ENCODE measurements at places on chromosomes 11 and 22.

DNA sequence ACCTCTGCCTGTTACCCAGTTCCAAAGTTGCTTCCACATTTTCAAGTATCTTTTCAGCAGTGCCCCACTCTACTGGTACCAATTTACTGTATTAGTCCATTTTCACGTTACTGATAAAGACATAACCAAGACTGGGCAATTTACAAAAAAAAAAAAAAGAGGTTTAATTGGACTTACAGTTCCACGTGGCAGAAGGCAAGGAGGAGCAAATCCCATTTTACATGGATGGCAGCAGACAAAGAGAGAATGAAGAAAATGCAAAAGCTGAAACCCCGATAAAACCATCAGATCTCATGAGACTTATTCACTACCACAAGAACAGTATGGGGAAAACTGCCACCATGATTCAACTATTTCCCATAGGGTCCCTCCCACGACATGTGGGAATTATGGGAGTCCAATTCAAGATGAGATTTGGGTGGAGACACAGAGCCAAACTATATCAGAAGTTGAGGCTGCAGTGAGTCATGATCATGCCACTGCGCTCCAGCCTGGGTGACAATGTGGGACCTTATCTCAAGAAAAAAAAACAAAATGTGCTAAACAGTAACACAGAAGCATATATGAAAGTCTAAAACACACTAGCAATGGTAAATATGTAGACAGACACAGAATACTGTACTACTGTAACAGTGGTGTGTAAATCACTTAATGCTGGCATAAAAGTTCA is 190.3 kb upstream of the ZC3H12C start:
- DNase-seq = no peak

DNA sequence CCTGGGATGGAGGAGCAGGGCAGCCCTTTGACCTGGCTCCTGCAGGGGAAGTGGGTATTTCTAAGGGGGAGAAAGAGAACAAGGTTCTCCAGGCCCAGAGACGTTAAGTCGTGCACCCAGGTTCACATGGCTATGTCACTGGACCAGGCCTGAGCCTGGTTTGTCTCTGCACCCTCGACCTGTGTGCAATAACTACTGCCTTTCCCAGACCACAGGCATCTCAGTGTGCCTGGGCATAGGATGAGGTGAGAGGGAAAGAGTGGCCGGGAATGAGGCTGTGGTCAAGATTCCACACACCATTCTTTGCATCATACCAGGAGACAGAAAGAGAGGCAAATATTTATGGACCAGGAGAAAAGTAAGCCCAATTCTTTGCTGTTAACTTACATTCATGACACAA is 66.8 kb downstream of the PRR5L start:
- DNase-seq = no peak

GRCh38 chr22:36288571-36289405 is 35.9 kb downstream of the APOL1 start:
- DNase-seq = no peak

- DNase-seq = no peak
Measured at GRCh38 chr11:134749040-134749839, 337.2 kb upstream of the B3GAT1 start.

- DNase-seq = no peak
Measured at GRCh38 chr11:73312036-73312435, 4.0 kb downstream of the ARHGEF17 start.

DNA sequence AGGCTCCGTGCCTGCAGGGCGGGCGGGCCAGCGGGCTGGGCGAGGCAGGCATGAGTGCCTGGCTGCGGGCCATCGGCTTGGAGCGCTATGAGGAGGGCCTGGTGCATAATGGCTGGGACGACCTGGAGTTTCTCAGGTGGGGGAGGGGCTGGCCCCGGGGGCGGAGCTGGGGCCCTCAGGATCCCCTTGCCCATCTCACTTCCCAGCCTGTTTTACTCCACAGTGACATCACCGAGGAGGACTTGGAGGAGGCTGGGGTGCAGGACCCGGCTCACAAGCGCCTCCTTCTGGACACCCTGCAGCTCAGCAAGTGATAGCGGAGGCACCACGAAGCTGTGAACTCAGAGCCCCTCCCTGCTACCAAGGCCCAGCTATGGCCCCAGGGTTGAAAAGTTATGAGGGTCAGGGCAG is 5.9 kb downstream of the PHOX2A start:
- DNase-seq = no peak

DNA sequence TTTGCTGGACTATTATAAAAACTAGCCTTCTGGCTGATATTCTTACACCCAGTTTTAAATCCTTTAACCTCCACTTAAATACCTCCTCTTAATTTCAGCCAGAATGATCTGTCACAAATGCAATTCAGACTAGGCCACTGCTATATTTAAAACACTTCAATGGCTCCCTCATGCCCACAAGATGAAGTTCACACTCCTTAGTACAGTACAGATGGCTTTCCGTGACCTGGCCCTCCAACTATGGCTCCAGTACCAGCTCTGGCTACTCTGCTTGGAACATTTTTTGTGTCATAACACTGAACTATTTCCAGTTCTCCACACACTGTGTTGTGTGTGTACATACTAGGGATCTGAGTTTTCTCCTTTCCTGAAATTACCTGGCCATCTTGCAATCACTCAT is 353.4 kb downstream of the SOX6 start:
- DNase-seq = no peak

DNA sequence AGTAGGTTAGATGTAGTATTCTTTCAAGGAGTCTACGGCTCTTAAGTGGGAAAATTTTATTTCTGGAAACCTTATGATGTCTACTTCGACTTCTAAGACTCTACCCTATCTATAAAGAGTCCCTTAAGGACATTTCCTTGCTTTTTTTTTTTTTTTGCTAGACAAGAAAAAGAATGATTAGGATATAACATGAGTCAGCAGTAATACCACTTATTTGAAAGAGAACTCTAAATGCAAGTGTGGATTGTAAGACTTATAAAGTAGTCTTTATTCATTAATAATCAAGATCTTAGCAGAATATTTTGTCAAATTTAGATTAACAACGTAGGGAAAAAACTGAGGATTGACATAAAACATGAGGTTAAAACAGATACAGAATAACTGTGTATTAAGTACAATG is 71.0 kb downstream of the DKK3 start:
- DNase-seq = no peak

- DNase-seq = peak; percentile 49
Measured at GRCh38 chr11:122165607-122166371, 49.8 kb upstream of the BLID start.

GRCh38 chr11:72568861-72569260 is 105.4 kb downstream of the PDE2A start:
- DNase-seq = no peak

GRCh38 chr11:116579857-116580727 is 192.7 kb downstream of the BUD13 start:
- DNase-seq = no peak

GRCh38 chr11:20110908-20111669 is 49.2 kb downstream of the DBX1 start:
- DNase-seq = peak; percentile 79

- peak; percentile 31 for DNase-seq
Measured at GRCh38 chr11:115391598-115391997, 112.6 kb downstream of the CADM1 start.

DNA sequence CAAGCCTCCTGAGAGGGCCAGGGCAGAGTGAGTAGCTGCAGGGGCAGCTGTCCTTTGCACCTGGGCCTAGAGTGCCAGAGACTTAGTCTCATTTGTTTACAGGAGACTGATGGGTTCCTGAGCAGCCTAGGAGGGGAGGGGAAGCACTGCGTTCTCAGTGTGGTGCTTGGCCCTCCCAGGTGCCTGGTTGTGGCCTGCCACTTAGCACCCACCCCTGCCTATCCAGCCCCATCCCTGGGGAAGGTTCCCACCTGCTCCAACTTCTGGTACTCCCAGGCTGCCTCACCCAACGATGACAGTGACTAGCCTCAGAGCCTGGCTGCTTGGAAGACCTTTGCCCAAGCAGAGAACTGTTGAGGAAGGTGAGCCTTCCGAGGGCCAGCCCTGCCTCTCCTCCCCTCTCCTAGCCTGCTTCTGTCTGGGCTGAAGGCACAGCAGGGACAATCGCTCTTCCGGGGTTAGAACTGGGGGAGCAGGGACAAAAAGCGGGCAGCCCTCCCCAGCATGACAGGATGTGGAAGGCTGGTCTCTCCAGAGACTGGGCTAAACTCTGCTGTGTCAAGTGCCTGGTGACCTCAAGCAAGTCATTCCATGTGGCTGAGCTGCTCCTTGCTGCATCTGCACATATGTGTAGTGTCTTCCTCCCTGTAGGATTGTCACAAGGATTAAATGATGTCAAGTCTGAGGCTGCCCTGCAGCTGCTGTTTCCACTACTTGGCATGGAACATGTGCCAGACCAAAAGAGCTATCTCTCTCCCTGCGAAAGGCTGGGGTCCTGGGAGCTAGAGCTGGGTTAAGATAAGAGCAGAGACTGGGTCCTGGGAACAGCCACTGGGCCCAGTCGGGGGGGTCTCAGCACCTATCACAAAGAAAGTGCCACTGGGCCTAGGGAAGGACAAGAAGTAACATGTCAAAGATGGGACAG is 9.9 kb downstream of the KCNQ1OT1 start:
- no peak for DNase-seq

DNA sequence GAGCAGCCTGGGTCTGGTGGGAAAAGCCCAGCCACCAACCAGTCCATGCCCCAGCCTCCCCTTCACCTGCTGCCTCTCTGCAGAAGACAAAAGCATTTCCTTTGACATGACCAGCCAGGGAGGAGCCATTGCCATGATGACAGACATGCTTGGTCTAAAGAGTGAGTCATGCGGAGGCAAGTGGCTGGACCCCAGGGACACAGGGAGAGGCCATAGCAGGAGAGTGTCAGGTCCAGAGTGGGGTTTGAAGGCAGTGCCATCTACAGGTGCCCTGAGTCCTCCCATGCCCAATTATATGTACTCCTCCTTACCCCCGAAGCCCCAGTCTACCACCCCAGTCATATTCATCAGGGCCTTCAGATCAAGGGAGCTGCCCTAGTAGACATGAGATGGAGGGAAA is 67.4 kb downstream of the SCN3B start:
- no peak for DNase-seq

- no peak for DNase-seq
Measured at GRCh38 chr22:43465291-43466015, 53.6 kb downstream of the MPPED1 start.

- DNase-seq = no peak
Measured at GRCh38 chr11:1979607-1980006, 18.0 kb downstream of the H19 start.

DNA sequence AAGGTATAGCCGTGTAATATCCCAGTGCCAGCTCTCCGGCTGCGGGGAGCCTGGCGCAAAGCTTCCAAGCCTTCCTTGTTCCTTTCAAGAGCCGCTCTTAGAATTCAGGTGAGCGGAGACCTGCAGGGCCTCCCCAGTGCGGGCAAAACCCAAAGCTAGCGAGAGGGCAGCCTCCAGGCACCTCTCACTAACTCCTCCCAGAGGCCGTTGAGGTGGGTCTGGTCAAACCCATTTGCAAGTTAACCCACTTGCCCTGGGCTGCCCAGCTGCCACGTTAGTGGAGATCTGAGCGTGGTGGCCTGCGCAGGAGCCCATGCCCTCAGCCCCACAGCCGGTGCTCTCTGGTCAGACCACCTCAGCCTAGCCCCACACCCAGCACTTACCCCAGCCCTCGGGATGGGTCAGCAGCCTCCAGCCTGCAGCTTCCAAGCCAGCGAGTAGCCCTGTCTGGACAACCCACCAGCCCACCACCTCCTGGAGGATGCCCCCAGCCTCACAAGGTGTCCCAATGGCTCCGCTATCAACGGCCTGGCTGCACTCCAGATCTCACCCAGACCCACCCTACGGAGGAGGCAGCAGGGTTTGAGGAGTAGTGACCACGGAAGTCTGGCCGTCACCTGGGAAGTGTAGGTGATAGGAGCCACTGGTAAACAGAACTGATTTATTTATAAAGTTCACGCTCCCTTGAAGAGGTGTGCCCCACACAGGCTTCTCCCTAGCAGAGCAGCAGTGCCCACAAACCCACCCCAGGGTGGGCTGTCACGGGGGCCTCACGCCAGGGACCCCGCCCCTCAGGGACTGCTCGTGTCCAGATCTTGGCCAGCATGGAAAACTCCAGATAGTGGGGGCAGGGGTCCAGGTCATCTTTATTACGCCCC is 2.3 kb downstream of the ASCL2 start:
- DNase-seq = no peak

- DNase-seq = no peak
Measured at GRCh38 chr22:23563111-23563510, 17.0 kb downstream of the IGLL1 start.

GRCh38 chr22:36528341-36528740 is 625 bp downstream of the EIF3D start:
- no peak for DNase-seq

DNA sequence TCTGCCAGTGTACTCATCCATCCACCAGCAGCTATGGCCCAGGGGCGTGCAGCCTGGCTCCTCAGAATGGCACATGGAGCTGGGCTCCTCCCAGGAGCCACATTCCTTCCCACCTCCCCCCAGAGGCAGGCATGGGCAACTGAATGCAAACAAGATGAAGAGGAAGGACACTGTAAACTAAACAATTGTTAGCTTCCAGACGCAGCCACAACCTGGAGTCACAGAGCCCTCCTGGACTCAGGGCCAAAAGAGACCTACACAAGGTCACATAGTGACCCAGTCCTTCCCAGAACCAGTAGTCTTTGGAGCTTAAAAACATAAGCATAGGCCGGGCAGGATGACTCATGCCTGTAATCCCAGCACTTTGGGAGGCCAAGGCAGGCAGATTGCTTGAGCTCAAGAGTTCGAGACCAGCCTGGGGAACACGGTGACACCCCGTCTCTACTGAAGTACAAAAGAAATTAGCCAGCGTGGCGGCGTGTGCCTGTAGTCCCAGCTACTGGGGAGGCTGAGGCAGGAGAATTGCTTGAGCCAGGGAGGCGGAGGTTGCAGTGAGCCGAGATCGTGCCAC is 30.7 kb upstream of the CLDN5 start:
- DNase-seq = no peak

DNA sequence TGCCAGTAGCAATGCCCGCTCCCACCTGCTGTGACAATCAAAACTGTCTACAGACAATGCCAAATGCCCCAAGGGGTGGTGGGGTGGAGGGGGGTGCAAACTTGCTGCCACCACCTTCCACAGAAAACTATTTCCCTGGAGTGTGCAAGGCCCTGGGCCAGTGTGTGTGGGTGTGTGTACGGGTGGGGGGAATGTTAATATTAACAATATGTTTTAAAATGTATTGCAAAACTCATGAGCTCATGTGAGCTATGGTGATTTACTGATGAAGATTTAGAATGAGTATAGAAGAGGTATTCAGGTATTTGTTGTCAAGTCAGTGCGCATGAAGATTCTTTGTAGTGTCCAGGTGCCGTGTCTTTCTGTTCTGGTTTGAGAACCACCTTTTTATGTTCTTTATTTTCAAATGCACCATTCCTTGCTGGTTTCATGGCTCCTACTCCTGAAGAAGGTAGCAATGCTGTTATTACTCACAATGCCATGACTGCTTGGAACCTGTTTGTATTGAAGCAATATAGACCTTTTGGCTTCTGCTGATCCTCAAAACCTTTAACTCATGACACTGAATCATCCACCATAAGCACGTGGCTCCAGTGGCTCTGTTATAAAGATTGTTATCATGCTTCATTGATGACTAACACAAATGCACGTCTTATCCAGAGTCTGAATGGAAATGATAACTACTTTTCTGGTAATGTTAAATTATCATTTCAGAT is 29.9 kb upstream of the AQP11 start:
- DNase-seq = no peak
